NCI-H446 treated with DMSO at 0.1 percent for 48 hours (cell line): ENCODE measurements at places on chromosomes 16 and 17.
A peak's percentile ranks its signal among the peaks of the same experiment; 100 is the strongest.

GRCh38 chr16:24041834-24042631 lies 206.2 kb downstream of the PRKCB start:
- DNase-seq, result peak; percentile 12

- DNase-seq, result no peak
These were observed 146.6 kb downstream of the USP22 start for GRCh38 chr17:20896153-20896649.

DNA sequence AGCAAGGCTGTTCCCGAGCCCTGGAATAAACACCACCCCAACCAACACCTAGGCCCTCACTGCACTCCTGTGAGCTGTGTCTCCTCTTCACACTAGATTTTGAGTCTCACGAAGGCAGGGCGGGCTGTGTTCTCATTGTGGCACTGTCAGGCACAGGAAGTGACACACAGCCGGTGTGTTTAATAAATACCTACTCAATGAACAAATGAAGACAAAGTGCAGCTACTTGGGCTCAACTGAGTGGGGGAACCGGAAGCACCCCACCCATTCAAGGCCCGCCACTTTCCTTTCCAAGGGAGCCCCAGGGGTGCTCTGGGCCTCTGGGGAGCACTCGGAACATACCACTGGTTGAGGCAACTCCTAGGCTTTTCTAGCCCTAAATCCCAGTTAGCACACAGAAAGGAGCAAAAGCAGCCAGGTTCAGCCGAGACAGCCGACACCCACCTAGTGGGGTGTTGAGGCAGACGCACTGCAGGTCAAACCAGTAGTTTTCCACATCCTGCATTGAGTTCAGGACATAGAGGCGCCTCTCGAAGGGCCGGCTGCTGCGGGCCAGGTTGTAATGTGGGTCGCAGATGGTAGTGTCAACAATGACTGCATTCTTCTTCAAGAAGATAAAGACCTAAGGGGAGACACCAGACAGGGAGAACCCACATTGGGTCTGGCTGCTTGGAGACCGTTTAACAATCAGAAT lies 57.7 kb downstream of the GTF3C1 start:
- DNase-seq, result no peak

DNA sequence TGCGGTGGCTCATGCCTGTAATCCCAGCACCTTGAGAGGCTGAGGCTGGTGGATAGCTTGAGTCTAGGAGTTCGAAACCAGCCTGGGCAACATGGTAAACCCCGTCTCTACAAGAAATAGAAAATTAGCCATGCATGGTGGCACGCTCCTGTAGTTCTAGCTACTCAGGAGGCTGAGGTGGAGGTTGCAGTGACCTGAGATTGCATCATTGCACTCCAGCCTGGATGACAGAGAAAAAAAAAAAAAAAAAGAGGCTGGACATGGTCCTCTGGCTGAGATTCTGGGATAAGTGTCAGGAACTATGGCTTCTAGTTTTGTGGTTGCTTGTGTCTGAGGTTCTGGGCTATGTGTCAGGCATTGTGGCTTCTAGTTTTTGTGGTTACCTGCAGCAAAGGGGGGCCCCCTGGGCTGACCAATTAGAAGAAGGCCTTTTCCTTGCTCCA lies 7.0 kb downstream of the KSR1 start:
- no peak for DNase-seq

GRCh38 chr17:64203630-64204029 lies 59.4 kb downstream of the TEX2 start:
- DNase-seq, result no peak

GRCh38 chr17:80743181-80743771 lies 198.6 kb downstream of the RPTOR start:
- no peak for DNase-seq

GRCh38 chr16:70651524-70651923 lies 5.2 kb downstream of the IL34 start:
- no peak for DNase-seq

DNA sequence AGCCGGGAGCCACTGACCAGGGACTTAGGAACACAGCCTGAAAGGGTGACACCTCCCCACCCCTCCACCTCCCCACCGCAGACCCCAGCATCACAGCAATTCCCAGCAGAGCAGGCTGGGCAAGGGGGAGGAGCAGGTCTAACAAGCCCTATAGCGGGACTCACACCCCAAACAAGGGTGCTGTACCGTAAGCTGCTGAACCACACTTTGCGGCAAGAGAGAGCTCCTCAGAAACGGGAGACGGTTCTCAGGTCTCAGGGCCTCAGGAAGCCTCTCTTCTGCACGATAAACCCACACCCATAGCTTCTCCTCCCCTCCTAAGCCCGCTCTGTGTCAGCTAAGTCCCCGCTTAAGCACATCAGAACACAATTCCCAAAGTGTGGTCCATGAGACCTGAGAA lies 11.7 kb upstream of the COTL1 start:
- DNase-seq, result no peak

GRCh38 chr17:34760931-34761495 lies 181.6 kb downstream of the TMEM132E start:
- no peak for DNase-seq

DNA sequence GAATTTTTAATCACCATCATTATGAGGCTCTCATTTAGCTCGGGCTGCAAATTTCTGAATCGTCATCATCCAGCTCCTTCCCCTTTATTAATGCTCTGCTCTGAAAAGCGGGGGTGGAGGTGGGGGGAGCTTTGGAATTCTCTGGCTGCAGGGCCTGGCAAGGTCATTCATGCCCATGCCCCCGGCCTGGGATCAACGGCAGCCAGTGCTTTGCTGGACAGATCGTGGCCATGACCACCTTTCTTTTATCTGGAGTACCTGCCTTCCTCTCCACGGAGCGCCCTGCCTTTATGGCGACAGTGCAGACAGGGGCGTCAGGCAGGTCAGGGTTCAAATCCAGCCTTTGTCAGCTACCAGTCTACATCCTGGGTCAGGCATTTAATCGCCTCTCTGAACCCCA lies 5.1 kb upstream of the CPSF4L start:
- DNase-seq, result no peak

DNA sequence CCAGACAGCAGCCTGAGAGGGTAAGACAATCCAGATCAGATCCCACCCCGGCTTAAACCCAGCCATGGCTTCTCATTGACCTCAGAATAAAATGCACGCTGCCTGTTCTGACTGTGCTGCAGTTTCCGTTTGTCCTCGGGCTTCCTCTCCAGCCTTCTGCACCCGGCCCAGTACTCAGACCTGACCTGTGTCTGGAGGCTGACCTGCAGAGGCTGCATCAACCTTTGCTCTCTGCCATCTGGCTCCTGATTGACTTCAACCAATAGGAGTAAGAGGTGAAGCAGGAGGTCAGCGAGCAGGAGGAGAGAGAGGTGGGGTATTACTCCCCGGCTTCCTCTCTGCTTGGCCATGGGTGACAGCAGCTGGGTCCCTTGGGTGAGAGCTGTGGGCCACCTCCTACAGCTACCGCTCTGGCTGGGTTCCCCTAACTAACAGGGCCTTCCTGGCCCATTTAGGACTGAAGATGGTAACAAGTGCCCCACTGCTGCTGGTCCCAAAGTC lies 46.7 kb downstream of the C16orf82 start:
- DNase-seq, result no peak

- DNase-seq, result no peak
These were observed 120.5 kb downstream of the HS3ST4 start for GRCh38 chr16:25812215-25812614.

DNA sequence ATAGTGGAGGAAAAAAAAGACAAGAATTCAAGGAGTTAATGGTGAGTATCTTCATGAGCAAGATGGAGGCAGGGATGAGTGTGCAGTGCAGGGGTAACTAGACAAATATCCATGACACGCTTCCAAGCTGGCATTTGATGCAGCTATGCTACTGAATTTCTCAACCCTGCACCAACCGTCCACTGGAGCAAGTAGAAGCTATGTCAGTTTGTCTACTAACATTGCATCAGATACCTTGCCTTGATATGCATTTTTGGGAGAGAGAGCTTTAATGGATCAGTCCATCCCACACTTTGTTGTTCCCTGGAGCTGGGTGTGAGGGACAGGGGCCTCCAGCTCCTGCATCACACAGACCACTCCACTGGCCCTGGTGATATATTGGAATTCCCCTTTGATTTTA lies 16.4 kb downstream of the CCL11 start:
- no peak for DNase-seq

DNA sequence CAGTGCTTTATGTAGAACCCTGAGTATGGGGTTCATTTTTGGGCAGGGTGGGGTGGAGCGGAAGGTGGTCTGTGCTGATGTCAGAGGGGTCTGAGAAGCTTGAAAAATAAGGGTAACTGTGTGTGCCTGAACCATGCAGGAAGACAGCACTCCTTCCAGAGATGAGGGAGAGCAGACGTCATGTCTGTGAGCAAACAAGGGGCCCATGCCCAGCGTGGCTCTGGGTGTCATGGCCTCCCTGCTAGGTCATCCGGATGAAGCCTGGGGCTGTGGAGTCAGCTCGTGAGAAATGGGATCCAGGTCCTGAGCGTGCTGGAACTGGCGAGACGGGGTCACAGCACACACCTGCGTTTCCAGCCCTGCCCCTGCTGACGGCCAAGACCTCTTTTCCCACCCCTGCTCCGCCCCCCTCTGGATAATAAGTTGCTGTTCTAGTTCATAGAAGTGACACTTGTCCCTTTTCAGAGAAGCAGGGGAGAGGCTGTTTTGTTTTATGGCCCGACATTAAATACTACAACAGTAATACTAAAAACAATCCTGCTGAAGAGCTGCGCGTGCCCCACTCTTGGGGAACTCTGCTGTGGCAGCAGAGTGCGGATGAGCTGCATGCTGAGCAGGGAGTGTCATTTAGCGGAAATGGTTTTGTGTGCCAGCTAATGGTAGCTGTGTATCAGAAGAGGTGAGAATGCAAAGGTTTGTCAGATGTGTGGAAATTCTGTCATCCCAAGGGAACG lies 92.6 kb downstream of the RPTOR start:
- no peak for DNase-seq

DNA sequence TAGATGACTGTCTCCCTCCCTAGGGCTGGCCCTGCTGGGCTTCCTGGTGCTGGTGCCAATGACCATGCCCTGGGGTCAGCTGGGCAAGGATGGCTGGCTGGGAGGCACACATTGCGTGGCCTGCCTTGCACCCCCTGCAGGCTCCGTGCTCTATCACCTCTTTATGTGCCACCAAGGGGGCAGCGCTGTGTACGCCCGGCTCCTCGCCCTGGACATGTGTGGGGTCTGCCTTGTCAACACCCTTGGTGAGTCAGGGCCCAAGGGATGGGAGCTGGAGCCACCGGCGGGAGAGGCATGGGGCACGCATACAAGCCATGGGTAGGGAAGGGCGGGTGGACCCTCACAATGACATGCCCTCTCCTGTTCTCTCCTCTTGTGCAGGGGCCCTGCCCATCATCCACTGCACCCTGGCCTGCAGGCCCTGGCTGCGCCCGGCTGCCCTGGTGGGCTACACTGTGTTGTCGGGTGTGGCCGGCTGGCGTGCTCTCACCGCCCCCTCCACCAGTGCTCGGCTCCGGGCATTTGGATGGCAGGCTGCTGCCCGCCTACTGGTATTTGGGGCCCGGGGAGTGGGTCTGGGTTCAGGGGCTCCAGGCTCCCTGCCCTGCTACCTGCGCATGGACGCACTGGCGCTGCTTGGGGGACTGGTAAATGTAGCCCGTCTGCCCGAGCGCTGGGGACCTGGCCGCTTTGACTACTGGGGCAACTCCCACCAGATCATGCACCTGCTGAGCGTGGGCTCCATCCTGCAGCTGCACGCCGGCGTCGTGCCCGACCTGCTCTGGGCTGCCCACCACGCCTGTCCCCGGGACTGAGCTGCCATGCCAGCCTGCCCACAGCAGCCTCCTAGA lies 2.2 kb downstream of the PAQR4 start:
- no peak for DNase-seq

GRCh38 chr17:27239046-27239445 lies 54.9 kb upstream of the WSB1 start:
- DNase-seq, result no peak

GRCh38 chr17:81365601-81366585 lies 29.4 kb upstream of the BAHCC1 start:
- no peak for DNase-seq

DNA sequence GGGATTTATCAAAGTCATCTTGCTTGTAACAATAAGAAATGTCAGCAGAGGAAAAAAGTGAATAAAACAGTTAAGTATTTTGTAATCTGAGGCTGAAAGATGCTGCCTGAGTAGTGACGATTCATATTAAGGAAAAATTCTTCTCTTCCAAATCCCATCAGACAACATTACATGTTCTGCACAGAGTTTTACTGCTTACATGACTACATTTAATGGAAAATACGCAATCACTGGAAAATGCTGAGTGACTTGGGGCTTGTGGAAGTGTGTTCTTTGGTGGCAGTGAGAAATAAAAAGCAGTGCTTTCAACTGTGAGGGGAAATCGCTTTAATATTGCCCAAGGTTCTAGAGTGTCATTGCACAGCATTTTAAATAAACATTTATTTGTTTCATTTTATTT lies 1025.2 kb upstream of the GOT2 start:
- no peak for DNase-seq

- no peak for DNase-seq
These were observed 927 bp upstream of the ENGASE start for GRCh38 chr17:79073706-79074088.

DNA sequence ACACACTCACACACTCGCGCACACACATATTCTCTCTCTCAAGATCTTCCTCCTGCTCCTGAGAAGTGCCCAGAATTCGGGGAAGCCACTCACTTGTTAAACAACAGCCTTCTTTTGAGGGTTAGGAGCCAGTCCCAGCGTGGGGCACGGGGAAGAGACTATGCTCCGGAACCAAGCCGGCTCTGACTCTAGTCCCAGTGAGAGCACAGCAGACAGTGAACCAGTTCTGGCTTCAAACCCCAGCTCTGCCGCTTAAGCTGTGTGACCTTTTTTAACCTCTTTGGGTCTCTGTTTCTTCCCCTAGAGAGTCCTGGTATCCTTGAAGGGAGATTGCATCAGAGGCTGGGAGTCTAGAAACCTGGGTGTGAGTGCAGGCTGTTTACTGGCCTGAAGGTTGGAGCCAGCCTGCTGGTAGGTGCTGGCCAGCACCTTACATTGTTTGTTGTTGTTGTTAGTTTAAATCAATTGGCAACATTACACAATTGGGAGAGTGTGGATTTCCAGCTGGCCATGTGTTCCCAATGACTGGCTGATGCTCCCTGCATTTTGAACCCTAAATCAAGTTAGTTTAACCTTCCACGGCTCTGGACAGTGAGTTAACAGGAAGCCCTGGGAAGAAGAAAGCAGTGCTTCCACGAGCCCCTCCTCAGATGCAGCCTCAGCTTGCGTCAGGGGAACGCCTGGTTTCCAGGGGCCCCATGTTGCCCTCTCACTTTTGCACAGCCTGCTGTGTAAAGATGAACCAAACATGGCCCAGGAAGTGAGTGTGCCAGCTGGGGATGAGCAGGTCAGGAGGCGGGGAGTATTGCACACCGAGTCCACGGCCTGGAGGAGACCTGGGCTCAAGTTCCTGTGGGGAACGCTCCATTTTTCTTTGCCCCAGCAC lies 71.5 kb downstream of the GAS7 start:
- DNase-seq, result no peak

GRCh38 chr16:57434003-57434402 lies 13.2 kb downstream of the CIAPIN1 start:
- DNase-seq, result no peak

GRCh38 chr16:75390926-75391653 lies 42.2 kb downstream of the CFDP1 start:
- no peak for DNase-seq

DNA sequence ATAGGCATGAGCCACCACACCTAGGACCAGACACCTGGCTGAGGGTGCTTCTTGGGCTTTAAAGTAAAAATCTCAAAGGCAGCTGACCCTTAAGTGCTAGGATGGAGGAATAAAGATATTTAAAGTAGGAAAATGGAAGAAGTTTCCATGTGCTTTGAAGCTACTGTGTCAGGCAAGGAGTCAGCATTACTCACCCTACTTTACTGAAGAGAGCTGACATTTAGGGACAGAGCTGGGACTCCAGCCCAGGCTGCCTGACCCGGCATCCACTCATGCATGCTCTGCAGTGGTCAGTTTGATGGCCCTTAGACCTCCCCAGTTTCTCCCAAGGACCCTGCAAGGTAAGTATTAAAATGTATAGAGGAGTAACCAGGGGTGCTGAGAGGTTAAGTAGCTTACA lies 124.7 kb upstream of the PLCG2 start:
- no peak for DNase-seq
